ENCODE measurements at places on chromosomes 3 and 15. TPM values are rescaled to one million over a fixed set of nuclear protein-coding genes. Genes with fewer than 3 reads are reported as not detected.

DNA sequence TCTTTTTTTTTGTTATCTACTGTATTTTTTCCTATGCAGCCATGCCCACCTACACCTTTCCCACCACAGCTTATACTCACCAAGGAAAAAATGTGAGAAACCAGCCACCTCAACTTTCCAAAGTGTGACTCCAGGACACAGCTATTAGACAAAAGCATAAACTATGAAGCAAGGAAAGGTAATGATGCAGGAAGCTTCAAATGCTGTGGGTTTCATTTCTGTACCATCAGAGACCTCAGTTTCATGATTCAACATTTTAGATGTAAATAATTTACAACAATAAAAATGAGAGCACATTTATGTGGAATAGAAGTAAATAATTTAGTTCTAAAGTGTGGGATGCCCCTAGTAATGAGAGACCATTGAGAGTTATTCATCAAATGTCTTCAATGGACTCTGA is 115.1 kb downstream of the CDIN1 start:
- no peak for DNase-seq

SOX14 gene
- not detected for total RNA-seq

DNA sequence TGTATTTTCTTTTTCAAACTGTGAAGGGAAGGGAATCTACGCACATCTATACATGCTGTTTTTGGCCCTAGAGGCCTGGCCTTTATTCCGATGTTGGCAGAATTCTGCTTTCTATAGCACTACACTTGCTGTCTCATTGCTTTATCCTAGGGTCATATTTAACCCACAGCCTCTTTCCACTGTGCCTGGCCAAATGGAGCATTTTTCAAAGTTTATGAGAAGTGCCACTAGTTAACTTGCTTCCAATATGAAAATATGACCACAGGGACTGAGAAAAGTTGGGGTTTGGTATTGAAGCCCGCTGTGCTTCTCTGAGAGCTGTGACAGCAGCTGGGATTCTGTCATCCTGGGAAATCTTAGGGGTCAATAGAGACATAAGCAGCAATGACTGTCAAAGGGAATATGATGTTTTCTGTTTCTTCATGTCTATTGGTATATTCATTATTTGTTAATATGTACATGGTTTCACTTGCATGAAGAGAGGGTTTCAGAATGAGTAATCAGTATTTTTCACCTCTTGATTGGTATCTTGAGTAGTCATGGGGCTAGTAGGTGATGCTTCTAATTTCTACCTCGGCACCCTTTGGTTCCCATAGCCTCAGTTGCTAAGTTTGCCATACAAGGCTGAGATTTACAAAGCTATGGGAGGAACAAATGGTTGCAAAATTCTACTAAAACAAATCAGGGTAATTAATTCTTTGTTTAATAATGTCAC is 275.8 kb upstream of the RBMS3 start:
- no peak for DNase-seq

- DNase-seq = no peak
These were observed 16.3 kb downstream of the RGMA start for GRCh38 chr15:93072411-93073394.

CPEB1 gene
- 55.3 TPM for total RNA-seq

- DNase-seq = no peak
These were observed 835 bp downstream of the MEIS2 start for GRCh38 chr15:37099319-37100108.

DNA sequence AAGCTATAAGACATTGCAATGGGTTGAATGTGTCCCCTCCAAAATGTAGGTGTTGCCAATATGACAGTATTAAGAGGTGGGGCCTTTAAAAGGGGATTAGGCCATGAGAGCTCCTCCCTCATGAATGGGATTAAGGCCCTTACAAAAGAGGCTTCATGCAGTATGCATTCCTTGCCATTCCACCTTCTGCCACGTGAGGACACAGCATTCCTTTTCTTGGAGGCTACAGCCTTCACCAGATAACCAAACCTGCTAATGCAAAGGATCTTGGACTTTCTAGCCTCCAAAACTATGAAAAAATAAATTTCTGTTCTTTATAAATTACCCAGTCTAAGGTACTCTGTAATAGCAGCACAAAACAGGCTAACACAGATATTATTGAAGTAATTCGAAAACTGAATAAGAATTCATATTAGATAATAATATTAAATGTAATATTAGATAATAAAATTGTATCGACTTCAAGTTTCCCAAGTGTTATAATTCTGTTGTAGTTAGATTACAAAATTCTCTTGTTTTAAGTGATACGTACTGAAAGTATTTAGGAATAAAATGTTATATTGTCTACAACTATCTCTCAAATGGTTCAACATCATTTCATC is 29.4 kb upstream of the ATP8B4 start:
- DNase-seq = no peak

GRCh38 chr3:129035360-129036221 is 25.0 kb upstream of the GP9 start:
- DNase-seq = no peak

GABRR3 gene
- not detected for total RNA-seq

- peak; percentile 56 for DNase-seq
These were observed 2.6 kb upstream of the CEMIP start for GRCh38 chr15:80776420-80777045.

GRCh38 chr3:13827256-13827655 is 52.6 kb downstream of the WNT7A start:
- DNase-seq = no peak

TRIM71 gene
- 1.3 TPM for total RNA-seq

QARS1 gene
- total RNA-seq = 89.1 TPM

- DNase-seq = no peak
These were observed 15.8 kb upstream of the KCNMB2 start for GRCh38 chr3:178520451-178520850.

DNA sequence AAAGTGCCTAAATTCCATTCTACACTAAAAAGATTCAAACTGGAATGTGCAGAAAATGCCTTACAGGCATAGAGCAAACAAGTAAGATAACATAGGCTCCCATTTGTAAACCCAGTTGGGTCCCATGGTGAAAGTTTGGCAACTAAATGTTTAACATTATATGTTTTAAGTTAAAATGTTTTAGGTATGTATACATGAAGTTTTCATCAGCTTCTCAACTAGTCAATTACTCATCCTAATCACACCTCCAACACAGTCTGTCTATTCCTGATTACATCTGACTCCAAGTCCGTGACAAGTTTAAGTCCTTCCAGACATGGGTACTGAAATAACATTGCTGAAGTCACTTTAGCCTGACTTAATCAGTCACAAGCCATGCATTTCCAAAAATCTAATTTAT is 25.0 kb downstream of the MYLK start:
- no peak for DNase-seq

DNA sequence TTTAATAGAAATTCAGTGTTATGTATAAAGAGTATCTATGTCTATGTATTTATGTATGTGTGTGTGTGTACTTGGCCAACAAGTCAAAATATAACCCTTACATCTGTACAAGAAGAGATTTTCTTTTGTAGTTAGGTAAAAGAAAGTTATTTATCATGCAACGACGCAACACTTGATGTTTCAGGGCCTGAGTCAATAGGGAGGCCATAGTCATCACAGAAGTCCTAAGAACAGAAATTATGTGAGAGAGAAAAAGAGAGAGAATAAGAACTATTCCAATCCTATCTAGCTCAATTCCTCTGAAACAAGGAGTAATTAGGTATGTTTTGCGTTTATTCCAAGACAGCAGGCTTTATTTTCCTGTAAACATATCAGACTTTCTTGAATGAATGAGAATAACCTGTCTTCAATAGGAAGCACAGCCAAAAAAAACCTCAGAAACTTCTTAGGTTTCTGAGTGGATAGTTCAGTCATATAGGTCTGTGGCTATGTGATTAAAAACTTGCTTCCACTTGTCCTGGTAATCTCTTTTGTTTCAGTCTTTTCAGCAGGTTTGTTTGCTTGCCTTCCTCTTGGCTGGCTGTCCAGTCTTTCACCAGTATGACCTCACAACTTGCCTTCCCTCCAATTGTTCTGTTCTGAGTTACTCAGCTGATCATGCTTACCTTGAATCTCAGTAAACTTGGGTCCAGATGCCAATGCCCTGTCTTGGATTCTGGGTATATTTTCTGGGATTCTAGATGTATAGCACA is 382.4 kb upstream of the GBE1 start:
- no peak for DNase-seq

DNA sequence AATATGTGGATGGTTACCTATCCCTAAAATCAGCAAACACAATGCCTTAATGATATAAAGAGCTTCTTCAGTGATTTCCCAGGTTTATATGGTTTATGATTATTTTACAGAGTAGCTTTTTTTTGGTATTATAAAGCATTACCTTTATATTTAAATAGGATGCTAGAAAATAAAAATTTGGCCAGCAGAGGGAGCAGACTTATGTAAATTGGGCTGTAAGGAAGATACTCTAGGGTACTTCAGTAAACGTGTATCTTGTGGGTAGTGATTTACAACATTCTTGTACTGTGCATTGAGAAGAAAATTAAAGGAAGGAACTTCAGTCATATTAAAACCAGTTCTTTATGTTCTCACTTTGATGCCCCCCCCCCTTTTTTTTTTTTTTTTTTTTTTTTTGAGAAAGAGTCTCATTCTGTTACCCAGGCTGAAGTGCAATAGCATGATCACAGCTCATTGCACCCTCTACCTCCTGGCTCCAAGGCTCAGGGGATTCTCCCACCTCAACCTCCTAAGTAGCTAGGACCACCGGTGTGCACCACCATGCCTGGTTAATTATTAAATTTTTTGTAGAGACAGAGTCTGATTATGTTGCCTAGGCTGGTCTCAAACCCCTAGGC is 167.9 kb downstream of the BBX start:
- no peak for DNase-seq

DNA sequence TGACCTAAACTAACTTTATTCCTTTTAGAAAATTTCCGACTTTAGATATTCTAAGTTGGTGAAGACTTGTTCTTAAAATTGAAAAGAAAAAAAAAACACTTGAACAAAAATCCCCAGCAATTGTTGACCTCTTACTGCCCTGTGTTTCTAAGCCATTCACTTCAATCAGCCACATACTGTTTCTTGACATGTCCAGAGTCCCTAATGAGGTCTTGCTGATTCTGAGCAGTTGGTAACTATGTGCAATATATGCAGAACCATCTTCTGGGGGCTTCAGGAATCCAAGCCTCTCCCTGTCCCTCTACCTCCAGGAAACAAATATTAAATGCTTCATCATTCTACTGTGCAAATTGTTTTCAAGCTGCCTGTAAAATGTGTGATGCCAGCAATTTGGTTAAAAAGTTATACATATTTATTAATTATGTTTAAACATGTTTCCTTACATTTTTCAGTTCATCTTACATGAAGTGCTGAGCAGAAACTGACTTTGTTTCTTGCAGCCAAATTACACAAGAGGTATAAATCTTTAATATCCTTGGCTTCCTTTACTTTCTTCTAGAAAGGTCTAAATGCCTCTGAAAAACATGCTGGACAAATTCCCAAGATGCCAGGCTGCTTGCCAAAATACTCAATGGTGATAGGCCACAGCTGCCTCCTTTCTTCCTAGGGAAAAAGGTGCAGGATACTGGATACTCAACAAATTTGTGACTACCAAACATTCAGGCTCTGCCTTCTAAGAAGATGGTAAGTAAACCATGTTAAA is 19.8 kb upstream of the GYG1 start:
- DNase-seq = no peak

FSD2 gene
- not detected for total RNA-seq

ATP8B4 gene
- total RNA-seq = 11.6 TPM

CHAC1 gene
- total RNA-seq = 11.6 TPM

DNA sequence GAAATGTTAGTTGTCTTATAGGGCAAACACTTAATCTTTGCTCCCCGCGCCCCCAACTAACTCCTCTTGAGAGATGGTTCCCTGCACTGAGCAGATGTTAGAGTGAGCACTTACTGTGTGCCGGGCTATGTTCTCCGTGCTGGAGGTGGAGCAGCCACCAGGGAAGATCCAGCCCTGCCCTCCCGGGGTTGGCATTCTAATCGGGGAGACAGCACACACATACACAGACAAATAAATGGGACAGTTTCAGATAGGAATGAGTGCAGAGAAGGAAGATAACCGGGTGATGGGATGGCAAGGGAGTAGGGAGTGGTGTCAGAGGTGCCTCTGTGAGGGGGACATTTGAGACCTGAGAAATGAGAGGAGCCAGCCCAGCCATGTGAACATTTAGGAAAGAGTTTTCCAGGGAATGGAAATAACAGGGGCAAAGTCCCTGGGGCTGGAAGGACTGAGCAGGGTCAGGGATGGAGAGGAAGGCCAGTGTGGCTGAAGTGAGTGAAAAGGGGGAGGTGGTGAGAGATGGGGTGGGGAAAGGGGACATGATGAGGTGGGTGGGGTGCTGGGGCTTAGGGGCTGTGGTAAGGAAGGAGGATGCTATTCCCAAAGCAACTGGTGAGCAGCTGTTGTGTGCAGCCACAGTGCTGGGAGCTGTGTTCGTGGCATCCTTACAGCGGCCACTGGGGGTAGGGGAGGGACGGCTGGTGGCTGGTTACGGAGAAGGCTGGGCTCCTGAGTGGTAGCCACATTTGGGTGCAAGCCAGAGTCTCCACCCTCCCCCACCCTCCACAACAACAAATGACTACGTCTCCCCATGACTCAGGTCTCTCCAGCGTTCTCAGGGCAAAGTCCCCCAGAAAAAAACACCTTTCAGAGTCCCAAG is 15.4 kb upstream of the FGD5 start:
- no peak for DNase-seq

IQCB1 gene
- total RNA-seq = 20.1 TPM

DNA sequence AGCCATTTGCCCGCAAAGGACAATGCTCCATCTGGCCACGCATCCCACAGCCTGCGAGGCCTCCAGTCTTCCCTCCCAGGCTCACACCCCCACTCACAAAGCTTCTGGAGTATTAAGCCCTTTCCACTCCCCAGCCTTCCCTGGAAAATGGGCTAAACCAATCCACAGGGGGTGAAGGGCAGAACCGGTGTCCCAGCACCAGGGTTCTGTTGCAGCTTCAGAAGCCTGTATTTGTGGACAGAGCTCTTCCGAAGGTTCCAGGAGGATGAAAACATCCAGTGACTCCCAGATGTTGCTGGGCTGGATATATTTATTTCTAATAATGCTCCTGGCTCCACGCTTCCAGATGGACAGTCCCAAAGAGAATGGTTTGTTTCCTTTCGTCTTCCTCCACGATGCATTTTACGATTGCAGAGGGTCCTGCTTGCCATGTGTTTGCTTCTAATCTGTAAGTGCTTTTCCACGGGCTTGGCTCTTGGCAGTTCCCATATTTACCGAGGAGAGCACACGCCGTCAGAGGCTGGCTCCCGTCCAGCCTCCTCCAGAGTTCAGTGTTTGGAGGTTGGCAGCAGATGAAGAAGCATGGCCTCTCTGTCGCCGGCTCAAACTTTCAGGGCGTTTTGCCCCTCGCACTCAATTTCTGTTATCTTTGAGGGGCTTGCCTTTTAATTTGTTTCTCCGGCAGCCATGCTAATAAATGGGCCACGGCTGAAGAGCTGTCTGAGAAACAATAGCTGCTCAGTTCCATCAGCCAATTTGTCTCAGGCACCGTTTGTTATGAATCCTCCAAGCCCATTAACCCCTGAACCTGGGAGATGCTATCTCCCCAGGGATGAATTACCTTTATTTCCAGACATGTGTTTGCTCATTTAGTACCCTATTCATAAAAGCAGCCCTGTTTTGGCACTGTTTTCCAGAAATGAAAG is 367.9 kb upstream of the PROK2 start:
- peak; percentile 62 for DNase-seq

PTX3 gene
- total RNA-seq = 0.97 TPM

GRCh38 chr3:38154625-38155255 is 10.6 kb upstream of the OXSR1 start:
- no peak for DNase-seq

- DNase-seq = no peak
These were observed 180.1 kb upstream of the BCL6 start for GRCh38 chr3:187925326-187925725.

UBP1 gene
- 62.5 TPM for total RNA-seq

- no peak for DNase-seq
These were observed 481 bp downstream of the AP4E1 start for GRCh38 chr15:50909010-50909317.
